ENCODE measurements at places on chromosomes 6 and 20.

GRCh38 chr6:142531727-142532126 is 229.9 kb downstream of the ADGRG6 start:
- H3K4me1 ChIP-seq: no peaks in the 10 kb centered on the region
- H3K27me3 ChIP-seq: no peaks in the 10 kb centered on the region

DNA sequence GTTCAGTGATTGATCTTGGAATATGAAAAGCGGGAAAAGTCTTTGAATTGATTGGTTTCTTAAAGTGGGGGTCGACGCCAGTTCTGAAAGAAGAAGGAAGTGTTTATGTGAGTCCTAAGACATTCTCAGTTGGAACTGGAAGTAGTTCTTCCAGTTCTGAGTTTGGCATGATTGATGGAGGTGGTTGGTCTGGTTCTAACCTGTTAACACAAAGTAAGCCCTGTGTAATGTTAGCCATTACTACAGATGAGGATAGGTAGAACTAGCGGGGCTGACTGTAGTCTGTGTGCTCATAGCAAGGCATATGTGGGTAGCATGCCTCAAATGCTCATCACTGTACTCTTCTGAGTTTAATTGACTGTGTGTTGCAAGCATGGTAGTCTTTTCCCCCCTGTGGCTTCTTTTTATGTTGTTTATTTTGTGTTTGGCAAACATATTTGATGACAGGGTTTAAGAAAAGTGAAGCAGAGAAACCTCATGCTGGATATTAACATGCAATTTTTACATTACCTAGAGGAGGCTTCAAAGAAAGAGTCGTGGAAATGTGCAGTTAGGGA is 24.9 kb downstream of the CITED2 start:
- no peaks in the 10 kb centered on the region for H3K4me1 ChIP-seq
- no peaks in the 10 kb centered on the region for H3K27me3 ChIP-seq
- no peak overlapping the region for H3K27ac ChIP-seq

DNA sequence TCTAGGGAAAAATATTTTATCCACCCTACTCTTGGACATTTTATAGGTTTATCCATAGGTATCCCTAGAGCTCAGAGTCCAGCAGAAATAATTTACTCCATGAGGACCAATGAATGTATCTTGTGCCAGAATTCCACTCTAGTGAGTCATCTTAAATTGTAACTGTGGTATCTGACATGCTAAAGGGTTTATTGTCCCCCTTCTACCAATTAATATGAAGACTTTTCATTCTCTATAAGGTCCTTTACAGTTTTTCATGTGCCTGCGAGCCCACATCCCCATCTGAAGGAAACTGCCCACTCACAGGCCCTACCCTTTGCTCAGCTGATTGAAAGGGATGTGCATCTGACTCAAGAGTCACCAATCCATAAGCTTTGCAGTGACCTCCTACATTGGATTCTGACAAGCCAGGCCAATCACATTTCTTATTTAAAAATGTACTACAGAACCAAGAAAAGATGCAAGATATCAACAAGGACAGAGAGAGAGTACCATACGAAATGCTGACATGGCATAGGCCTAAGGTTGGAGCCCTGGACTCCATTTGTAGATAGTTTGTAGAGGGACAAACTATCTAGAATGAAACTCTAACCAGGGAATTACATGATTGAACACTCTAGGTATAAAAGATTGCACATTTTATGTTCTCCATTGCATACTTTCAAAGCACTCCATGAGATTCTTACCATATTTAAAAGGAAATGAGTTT is 93.4 kb upstream of the DEFB112 start:
- no peaks in the 10 kb centered on the region for H3K27me3 ChIP-seq
- H3K36me3 ChIP-seq: no peaks in the 10 kb centered on the region
- DNase-seq: no peak
- H3K4me3 ChIP-seq: no peak overlapping the region
- H3K4me1 ChIP-seq: no peaks in the 10 kb centered on the region
- no peak overlapping the region for H3K27ac ChIP-seq

GRCh38 chr20:19338960-19339359 is 126.5 kb downstream of the SLC24A3 start:
- H3K27ac ChIP-seq: no peak overlapping the region

- H3K4me1 ChIP-seq: no peaks in the 10 kb centered on the region
- H3K27me3 ChIP-seq: no peaks in the 10 kb centered on the region
- no peaks in the 10 kb centered on the region for H3K36me3 ChIP-seq
- DNase-seq: no peak
- H3K27ac ChIP-seq: no peak overlapping the region
Observed at GRCh38 chr6:136445063-136445462, 105.2 kb downstream of the MAP7 start.

GRCh38 chr20:47167846-47168245 is 188.7 kb downstream of the ZMYND8 start:
- H3K36me3 ChIP-seq: no peaks in the 10 kb centered on the region
- H3K4me1 ChIP-seq: no peaks in the 10 kb centered on the region
- H3K4me3 ChIP-seq: no peak overlapping the region
- H3K27me3 ChIP-seq: no peaks in the 10 kb centered on the region
- no peak overlapping the region for H3K27ac ChIP-seq

DNA sequence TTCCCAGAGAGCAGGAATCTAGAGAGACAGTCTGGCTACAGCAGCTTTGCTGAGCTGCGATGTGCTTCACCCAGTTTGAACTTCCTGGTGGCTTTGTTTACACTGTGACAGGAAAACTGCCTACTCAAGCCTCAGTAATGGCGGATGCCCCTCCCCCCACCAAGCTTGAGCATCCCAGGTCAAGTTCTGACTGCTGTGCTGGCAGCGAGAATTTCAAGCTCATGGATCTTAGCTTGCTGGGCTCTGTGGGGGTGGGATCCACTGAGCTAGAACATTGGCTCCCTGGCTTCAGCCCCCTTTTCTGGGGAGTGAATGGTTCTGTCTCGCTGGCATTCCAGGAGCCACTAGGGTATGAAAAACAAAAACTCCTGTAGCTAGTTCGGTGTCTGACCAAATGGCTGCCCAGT is 91.0 kb upstream of the ESR1 start:
- H3K27me3 ChIP-seq: no peaks in the 10 kb centered on the region
- no peak overlapping the region for H3K27ac ChIP-seq
- H3K4me1 ChIP-seq: no peaks in the 10 kb centered on the region
- DNase-seq: no peak
- no peak overlapping the region for H3K4me3 ChIP-seq

DNA sequence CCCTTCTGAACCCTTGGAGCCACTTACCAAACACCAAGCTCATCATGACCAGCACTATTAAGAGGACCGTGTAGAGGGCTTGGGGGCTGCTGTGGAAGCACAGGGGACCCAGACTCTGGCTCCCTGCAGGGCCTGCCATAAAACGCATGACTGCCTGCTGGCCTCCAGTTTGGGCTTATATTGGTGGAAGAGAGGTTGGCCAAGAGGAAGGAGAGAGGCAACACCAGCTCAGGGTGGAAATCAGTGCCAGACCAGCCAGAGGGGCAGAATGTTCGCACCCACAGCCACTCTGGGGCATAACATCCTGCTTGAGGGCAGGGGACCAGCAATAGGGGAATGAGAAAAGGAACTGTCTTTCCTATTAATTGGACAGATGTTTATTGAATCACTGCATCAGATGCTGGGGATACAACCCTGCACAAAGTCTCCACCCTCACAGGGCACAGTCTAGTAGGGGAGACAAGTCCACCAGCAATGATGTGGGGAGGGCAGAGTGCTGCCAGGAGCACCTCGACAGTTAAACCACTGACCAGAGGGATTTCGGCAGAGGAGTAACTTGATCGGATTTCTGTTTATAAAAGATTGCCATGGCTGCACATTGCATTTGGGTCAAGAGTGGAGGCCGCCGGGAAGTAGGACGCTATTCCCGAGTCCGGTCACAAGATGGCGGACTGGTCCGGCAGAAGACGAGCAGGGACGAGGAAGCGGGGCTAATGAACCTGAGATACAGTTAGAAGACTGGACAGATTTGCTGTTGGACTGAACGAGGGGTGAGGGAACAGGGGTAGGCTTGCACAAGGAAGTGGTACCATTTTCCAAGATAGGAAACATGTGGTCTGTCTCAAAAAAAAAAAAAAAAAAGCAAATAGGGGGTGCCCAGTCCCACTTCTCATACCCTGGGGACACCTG is at the start of gene LY6G5C:
LY6G5C (minus strand) TSS at position 842 of the 909 bp plus-strand sequence; CDS start at position 148, 694 bp downstream.
- peaks cover 8% of the 10 kb centered on the region for H3K36me3 ChIP-seq
- peak within 1 kb of the TSS; percentile 61 for H3K4me3 ChIP-seq
- H3K27ac ChIP-seq: peak within 1 kb of the TSS; percentile 72
- peak; percentile 85 for DNase-seq

GRCh38 chr20:50918403-50918802 is 12.8 kb downstream of the ADNP start:
- no peak for DNase-seq
- peaks cover 84% of the 10 kb centered on the region for H3K4me1 ChIP-seq
- H3K36me3 ChIP-seq: no peaks in the 10 kb centered on the region

GRCh38 chr6:117156741-117157140 is 108.6 kb upstream of the VGLL2 start:
- H3K27ac ChIP-seq: no peak overlapping the region
- no peaks in the 10 kb centered on the region for H3K36me3 ChIP-seq
- H3K4me3 ChIP-seq: no peak overlapping the region
- no peaks in the 10 kb centered on the region for H3K27me3 ChIP-seq

GRCh38 chr6:39901670-39902069 is 32.6 kb downstream of the MOCS1 start:
- no peaks in the 10 kb centered on the region for H3K4me1 ChIP-seq
- no peaks in the 10 kb centered on the region for H3K27me3 ChIP-seq
- H3K27ac ChIP-seq: no peak overlapping the region
- no peak overlapping the region for H3K4me3 ChIP-seq
- no peak for DNase-seq

DNA sequence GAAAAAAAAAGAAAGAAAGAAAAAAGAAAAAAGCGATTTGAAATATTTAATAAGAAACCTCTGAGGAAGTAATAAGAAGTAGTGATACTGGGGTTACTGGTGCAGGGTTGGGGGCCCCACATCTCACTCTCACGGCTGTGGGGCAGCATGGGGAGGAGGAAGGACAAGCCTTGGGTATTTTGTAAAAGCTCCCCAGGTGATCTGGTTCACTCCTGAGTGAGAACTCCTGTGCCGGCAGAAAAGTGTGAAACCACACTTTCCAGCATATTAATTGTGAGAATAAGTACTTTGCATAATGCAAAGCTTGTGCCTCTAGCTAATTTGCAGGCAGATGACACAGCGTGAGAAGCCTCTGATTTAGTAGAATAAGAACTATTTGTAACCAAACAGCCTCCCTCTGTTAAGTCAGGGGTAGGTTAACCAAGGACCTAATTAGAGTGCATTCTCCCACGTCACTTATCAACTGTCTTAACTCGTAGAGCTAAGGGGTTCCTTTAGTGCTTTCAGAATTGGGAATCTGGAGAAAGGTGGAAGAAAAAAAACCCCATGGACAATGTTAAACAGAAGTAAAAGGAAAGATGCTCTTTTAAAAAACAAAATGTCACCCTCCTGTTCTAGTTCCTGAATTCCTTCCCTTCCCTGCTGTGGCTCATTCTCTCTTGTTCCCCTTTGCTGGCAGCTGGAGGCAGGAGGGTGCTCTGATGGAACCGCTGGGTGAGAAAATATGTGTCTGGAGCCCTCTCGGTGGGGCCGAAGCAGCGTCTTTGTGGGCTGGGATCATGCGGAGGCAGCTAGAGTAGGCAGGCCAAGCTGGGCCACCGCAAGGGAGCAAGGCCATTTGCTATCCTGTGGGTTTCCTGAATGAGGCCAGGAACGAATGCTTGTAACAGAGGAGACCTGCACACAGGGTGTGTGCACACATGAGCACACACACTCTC is 108.7 kb downstream of the FYN start:
- H3K4me3 ChIP-seq: no peak overlapping the region
- H3K27ac ChIP-seq: peak overlapping the region; percentile 41
- no peak for DNase-seq
- peaks cover 81% of the 10 kb centered on the region for H3K4me1 ChIP-seq

- H3K27me3 ChIP-seq: no peaks in the 10 kb centered on the region
- H3K4me3 ChIP-seq: no peak overlapping the region
- DNase-seq: no peak
- no peak overlapping the region for H3K27ac ChIP-seq
- no peaks in the 10 kb centered on the region for H3K36me3 ChIP-seq
Observed at GRCh38 chr6:13139119-13139518, 189.2 kb downstream of the TBC1D7 start.

DNA sequence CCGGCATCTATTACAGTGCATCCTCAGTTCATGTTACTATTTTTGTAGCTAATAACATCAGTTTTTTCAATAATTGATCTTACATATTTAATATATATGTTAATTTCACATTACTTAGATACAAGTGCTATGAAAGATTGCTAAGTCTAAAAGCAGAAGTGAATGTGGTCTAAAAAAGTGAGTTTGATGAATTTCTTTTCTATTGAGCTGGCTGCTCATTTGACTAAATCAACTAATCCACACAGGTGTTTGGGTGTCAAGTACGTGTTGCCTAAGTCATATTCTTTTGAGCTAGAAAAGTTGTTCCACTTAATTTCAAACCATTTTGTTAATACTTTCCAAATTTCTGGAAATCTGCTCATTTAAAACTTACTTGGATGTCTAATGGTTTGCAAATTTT is 46.6 kb upstream of the EZR start:
- DNase-seq: no peak
- no peak overlapping the region for H3K27ac ChIP-seq
- no peak overlapping the region for H3K4me3 ChIP-seq
- H3K27me3 ChIP-seq: no peaks in the 10 kb centered on the region

DNA sequence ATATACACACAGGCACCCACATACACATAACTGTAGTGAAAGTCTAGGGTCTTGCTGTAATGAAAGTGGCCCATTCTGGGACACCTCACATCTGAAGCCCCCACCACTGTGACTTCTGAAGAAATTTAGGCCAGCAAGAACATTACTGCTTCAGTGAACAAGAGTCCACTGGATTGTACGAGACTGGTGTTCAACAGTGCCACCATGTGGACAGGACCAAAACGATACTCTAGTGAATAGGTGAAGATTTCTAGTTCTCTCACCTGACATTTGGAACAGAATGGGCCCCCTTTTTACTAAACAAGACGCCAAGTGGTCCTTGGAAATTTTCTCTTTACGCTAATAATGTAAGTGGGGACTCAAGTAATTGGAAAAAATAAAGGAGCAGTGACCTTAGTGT is 156.9 kb downstream of the MAFB start:
- H3K4me1 ChIP-seq: no peaks in the 10 kb centered on the region
- no peak overlapping the region for H3K4me3 ChIP-seq
- no peak overlapping the region for H3K27ac ChIP-seq

DNA sequence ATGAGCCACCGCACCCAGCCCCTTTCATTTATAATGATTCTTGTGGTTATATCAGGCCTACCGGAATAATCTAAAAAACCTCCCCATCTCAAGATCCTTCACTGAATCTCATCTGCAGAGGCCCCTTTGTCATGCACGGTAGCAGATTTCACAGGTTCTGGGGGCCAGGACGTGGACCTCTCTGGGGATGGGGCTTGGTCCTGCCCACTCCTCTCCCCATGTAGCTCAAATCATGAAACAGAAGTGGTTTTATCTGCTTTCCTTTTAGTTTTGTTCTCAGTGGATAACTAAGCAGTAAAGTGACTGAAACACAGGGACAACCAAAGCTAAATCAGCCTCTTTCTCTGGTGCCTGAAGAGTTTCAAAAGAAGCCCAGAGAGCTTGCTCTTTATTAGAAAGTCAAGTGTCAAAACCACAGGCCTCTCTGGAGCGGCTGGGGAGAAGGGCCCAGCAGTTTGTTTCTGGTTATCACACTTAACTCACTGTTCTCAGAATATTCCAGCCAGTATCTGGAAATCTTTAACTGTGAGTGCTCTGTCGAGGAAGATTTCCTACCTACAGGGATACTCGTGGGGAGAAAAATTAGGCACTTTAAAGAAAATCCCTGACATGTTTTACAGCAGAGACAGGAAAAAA is 60.6 kb upstream of the FAM184A start:
- H3K27me3 ChIP-seq: no peaks in the 10 kb centered on the region
- H3K36me3 ChIP-seq: no peaks in the 10 kb centered on the region
- H3K4me3 ChIP-seq: no peak overlapping the region
- no peak for DNase-seq

Data from heart left ventricle (tissue), 16 donors.